ENCODE measurements at places on chromosomes 16 and 17. TPM values are rescaled to one million over a fixed set of nuclear protein-coding genes. Genes with fewer than 3 reads are reported as not detected.

DNA sequence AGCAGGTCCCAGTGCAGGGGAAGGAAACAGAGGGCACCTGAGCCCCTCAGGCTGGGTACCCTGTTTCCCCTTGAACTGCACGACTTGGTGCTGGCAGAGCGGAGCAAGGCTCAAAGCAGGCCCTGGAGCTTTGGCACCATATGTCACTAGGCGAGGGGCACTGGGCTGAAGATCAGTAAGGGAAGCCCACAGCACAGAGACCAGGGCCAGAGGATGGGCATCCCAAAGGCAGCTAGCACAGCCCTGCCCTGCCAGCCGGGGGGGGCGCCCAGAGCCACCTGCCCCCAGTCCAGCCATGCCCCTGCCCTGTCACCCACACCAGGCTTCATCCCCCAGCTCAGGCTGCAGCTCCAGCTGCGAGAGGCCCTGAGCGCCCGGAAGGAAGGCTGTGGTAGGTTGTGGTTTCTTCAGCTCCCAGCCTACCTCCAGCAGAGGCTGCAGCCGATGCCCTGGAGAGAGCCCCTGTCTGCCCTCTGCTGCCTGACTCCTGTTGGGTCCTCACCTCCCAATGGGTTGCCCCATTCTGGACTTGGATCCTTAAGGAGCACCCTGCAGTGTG, 10.9 kb downstream of the NHERF1 start:
- no peak for DNase-seq

DNA sequence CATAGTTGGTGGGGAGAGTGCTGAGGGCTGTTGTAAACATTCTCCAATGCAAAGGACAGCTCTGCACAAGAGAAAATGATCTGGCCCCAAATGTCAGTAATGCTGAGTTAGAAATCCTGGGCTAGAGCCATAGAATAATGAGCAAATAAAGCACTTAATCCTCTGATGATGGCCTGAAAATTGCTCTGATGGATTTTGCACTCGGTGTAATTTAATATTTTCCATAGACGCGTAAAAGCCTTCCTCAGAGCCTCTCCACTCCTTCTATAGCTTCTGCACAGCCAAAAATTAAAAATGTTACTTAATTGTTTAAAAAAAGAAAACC, 23.7 kb downstream of the FAM20A start:
- no peak for DNase-seq

DNA sequence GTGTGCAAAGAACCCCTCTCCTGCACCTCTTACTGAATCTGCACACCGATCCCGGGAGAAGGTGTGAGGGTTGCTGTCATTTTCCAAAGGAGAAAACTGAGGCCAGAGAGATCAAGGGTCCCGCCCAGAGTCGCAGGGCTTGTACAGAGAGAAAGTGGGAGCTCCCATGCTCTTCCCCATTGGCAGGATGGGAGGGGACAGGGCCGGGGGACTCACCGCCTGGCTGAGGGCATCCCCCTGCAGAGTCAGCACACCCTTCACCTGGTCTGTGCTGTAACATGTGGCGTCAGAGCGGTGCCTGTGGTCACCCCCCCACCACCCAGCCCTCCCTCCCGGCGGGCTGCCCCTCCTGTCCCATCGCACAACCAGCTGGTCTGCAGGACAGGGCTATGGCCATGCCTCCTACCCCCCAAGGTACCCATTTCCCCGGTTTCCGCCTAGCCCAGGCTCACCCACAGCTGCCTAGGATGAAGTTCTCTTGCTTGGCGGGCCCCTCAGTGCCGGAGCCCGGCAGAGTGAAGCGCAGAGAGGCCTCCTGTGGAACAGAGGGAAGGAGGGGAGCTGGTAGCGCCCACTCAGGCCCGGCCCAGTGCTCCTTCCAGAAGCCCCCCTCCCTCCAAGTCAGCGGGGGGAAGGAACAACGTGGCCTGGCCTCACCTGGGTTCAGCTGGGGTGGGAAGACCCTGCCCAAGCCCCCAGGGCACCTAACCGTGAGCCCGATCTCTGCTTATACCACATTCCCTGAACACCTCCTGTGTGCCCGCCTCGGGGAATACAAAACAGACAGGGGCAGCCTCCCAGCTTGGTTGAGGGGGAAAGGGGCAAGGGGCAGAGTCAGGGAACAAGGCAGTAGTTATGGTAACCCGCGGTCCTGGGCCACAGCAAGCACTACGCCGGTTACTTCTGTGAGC, 1.1 kb downstream of the ROGDI start:
- no peak for DNase-seq

- DNase-seq: no peak
Observed at GRCh38 chr17:42845918-42846593, 1.7 kb downstream of the AOC2 start.

KRT25 gene
- not detected for polyA plus RNA-seq

DNA sequence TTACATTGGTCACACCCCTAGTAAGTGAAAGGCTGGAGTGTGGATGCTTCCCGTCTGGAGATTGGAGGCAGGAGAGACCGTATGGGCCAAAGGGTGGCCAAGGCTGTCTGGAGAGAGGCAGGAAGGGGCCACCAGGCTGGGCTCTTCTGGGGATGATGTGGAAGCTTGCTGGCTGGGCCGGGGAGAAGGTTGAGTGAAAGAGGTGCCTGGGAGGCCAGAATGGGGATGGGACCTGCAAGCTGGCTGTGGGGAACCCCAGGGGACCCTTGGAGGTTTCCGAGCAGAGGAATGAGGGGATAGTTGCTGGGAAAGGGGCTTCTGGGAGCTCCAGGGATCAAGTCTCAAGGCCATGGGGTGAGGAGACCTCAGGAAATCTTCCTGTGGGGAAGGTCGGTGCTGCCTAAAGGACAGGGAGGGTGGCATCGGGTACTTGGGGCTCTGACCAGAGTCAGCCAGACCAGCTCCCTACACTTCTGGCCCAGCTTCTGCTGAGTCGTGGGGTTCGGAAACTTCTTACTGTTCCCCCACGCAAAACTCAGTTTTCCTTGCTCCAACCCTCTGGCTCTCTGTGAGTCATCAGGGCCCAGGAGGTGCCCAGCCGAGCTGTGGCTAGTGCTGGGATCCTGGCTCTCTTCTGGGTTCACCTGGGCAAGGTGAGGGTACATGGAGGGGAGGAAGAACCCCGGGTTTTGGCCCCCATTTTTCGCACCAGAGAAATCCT, 3.1 kb downstream of the MRC2 start:
- no peak for DNase-seq

DNA sequence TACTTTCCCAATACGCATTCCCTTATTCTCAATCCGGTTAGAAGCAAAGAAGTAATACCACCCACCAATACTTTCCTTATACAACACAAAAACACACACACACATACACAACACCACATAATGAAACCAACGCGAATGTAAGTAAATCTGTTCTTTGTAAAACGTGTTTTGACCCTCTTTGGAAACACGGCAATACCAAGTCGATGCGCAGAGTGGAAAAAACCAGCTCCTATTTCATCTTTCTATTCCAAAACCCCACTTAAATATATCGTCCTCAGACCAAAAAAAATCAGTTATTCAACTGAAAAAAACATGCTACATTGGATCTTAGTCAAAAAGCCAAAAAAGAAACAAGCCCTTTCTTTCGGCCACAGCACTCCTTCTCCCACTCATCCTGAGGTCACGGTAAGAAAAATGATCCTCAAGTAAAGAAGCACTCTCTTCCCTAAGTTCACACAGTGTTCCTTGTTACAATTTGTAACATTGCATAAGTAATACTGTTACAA, 31.0 kb upstream of the ARL4D start:
- peak; percentile 92 for DNase-seq

DNA sequence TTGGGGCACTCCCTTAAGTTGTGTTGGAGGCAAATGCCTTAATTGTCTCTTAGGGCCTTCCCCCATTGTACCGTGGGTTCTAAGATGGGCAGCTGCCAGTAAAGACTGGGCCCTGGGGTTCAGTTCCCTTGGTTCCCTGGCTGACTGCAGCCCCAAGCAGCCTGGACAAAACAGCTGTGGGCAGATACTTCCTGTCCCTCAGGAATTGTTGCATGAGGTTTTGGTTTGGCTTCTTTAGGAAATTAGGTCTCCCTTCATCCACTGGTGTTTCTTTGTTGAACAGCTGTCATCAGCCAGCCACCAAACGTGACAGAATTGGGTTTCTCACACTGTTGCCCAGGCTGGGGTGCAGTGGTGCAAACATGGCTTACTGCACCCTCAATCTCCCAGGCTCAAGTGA, 42.0 kb upstream of the ETV4 start:
- no peak for DNase-seq

DNA sequence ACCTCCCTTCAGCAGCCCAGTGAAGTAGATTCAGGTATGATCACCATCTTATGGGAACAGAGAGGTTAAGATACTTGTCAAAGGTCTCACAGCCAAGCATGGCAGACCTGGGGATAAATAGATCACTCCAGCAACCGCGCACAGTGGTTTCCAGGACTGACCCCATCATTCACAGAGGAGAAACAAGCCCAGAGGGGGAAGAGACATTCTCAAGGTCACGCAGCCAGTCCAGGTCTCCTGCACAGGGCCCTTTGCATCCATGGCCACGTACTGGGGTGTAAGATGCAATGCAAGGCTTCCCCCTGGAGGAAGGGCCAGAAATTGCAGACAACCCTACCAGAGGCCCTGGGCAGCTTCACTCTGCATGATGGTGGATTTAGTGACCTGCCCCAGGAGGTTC, 19.9 kb downstream of the TLE7 start:
- peak; percentile 46 for DNase-seq

DNA sequence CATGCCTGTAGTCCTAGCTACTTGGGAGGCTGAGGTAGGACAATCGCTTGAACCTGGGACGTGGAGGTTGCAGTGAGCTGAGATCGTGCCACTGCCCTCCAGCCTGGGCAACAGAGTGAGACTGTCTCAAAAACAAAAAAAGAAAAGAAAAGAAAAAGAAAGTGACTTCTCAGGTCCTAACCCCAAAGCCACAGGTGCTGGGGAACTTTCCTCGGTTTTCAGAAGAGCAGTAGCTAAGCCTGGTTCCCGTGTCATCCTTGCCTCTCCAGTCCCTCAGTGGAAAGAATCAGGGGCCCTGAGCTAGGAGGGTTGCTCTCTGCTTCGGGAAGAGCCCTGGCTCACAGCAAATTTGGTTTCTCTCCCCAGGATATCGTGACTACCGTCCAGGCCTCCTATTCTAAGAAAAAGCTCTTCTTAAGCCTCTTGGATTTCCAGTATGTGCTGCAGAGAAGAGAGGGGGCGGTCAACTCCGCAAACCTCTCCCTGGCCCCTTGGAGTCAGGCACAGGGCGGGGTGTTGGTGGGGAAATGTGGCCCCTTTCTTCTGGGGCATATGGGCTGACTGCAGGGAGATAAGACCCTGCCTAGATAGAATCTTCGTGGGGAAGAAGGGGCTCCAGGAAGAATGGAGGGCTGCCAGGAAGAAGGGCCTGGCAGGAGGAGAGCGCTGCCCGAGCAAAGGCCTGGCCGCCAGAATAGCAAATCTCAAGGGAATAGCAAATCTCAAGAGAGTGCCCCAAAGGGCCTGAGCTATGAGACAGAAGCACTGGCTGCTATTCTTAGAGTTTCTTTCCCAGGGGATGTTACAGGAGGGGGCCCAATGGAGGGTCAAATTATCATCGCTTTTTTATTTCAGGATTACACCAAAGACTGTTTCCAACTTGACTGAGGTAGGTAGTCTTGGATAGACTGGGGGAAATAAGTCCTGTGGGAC, 8.3 kb upstream of the NLRC5 start:
- DNase-seq: no peak

- no peak for DNase-seq
Observed at GRCh38 chr17:49895812-49896211, 47.9 kb upstream of the TAC4 start.

PIRT gene
- not detected for polyA plus RNA-seq

PYDC1 gene
- polyA plus RNA-seq: not detected

GRCh38 chr17:55072898-55073297, 104.3 kb downstream of the STXBP4 start:
- no peak for DNase-seq

DNA sequence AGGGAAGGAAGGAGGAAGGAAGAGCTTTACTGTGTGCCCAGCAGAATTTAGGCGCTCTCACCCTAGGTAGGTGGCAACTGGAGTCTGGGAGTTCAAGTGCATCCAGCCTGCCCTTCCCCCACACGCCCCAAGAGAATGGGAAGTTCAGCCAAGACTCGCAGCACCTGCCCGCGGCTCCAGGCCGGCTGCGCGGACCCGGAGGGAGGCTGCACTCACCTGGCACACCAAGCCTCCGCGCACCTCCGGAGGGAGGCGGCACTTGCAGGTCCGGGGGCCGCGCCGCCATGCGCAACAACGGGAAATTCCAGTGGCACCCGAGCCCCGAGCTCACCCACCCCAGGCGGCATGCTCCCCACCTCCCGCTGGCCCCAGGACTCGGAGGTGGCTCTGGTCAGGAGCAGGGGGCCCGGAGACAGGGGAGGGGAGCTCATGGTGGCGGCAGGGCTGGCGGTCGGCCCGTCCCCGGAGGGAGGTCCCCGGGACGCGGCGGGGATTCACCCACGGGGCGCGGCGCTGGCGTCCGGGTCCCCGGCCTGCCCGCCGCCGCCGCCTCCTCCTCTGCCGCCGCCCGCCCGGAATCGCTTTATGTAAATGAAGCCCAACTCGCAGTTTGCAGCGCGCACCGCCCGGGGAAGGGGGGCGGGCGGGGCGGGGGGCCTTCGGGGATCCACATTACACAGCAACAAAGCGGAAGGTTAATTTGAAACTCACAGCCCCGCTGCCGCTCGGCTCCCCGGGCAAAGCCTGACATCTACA, at the start of gene ZFHX3:
Gene ZFHX3 (minus strand): TSS at position 593 of the 756 bp plus-strand sequence. CDS start 87,983 bp downstream, outside the sequence.
- DNase-seq: peak; percentile 73

DHODH gene
- polyA plus RNA-seq: 9.7 TPM
